ENCODE measurements at places on chromosomes 1 and 21.

- DNase-seq, result no peak
Measured at GRCh38 chr21:46393451-46393940, 65.2 kb upstream of the DIP2A start.

GRCh38 chr1:93995837-93996536 is 86.8 kb upstream of the GCLM start:
- no peak for DNase-seq

DNA sequence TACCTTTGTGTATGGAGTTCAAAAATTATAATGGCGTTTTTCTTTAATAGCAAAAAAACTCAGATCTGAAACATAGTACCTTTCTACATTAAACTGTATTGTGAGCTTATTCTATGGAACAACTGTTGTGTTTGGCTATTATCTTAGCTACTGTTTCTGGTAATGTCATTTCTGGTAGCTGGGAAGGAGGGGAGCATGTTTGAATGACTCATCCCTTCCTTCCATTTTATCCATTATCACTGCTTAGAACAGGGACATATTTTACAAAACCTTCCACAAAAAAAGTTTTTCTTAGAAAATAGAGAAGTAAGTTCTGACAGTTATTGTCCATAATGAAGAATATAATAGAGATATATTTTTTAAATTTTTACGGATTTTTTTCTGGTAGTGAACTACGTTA is 128.3 kb downstream of the NRDC start:
- DNase-seq, result no peak

DNA sequence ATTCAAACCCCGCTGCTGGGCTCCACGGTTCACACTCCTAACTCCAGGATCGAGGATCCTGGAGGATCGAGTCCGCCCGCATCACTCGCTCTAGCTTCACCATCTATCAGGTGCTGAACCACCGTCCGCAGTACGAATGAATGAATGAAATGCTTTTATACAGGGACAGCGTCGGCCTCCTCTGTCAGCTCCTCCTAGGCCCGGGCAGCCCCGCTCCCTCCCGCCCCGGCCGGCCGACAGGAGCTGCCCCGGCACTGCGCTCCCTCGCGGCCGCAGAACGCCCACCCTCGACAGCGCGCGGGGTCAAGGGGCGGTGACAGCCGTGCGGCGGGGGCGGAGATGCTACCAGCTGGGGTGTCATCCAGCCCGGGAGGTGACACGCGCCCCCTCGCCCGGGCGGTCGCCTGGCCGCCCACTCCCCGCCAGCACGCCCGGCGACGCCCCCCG is 520 bp downstream of the ZBTB17 start:
- peak; percentile 49 for DNase-seq

GRCh38 chr1:60068393-60069045 is 5.1 kb downstream of the C1orf87 start:
- no peak for DNase-seq

DNA sequence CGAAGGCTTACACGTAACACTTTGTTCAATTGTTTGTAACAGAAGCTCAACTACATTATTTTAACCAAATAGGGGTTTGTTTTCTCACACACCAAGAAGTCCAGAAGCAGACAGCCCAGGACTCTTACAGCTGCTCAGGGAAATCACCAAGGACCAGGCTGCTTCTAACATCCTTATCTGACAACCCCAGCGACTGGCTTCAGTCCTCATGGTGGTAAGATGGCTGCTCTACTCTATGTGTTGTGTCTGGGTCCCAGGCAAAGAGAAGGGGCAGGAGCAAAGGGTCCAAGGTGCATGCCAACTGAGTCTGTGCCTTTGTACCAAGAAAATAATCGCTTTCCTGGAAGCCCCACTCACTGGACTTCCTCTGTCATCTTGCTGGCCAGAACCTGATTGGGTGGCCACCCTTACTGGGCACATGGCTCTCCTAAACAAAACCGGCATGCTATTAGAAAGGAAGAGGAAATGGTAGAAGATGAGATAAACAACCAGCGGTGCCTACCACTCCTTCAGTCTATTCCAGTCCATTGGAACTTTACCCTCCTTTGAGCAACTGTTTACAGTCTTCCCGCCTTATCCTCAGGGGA is 34.1 kb upstream of the LRRC8D start:
- no peak for DNase-seq

GRCh38 chr1:231828182-231828920 is 201.8 kb downstream of the DISC1 start:
- DNase-seq, result no peak

- no peak for DNase-seq
Measured at GRCh38 chr1:155884031-155884960, 24.9 kb downstream of the SYT11 start.

- DNase-seq, result no peak
Measured at GRCh38 chr1:89563957-89564604, 39.5 kb downstream of the LRRC8B start.

DNA sequence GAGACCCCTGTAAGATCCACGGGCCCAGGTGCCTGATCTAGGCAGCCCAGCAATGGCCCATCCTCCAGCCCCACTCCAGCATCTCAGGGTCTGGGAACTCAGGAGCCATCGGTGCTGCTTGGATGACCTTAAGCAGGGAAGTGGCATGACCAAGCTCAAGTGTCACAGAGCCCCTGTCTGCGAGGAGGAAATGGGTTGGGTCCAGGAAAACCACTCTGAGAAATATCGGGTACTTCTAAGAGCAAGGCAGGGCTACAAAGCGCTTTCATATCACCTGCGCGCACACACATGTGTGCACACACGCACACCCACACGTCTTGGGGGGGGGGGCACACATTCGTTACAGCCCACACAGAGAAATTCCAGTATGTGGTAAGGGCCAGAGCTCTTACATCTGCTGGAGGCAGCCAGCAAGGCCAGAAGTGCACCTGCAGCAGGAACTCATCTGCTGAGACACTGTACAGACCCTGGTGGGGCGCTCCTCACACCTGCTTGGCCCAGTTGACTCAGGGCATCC is 32.6 kb upstream of the SPOCD1 start:
- no peak for DNase-seq

DNA sequence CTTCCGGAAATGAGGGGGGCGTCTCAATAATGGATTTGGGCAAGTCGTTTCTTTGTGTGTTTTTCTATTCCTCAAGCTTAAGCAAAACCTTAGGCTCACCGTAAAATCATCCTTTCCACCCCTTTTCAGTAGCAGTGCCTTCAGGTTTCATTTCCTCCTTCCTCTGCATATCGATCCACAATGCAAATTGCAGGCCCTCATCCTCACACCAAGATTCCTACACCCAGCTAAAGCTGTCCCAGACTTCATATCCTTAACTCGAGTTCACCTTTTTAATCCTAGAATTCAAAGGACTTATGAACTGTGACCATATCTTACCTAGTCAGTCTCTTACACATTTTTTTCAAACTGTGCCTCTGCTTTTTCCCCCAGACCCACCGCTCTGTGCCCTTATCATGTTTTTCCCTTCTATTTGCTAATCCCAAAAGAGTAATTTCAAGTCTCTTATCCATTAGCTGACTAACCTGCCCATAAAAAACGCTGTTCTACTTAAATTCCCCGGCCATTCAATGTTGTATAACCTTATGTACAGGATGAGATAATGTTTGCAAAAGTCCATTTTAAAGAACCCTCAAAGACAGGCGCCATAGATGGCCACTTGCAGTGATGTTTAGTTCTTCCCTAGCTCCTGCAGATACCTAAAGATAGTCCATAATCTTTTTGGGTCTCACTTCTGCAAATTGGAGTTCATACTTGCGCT is 1.5 kb downstream of the AKIRIN1 start:
- no peak for DNase-seq

DNA sequence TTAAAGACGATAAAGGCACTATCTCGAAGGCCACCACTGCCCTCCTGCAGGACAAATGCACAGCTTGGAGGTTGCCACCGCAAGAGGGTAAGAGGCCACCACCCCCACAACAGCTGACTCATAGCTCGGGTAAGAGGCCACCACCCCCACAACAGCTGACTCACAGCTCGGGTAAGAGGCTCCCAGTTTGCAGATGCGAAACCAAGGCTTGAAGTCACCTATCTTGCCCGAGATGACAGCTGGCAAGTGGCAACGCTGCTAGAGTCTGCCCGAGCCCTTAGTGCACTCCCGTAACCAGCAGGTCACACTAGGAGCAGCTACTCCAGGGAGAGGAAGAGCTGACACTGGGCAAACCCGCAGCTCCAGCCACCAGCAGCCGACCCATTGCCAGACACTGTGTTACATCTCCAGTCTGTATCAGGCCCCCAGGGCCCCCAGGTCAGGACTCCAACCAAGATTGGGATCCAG is 17.1 kb upstream of the SPSB1 start:
- peak; percentile 54 for DNase-seq

- DNase-seq, result no peak
Measured at GRCh38 chr1:77407738-77408375, 126.0 kb downstream of the AK5 start.

GRCh38 chr1:108533351-108534083 is 26.4 kb upstream of the EEIG2 start:
- DNase-seq, result no peak

DNA sequence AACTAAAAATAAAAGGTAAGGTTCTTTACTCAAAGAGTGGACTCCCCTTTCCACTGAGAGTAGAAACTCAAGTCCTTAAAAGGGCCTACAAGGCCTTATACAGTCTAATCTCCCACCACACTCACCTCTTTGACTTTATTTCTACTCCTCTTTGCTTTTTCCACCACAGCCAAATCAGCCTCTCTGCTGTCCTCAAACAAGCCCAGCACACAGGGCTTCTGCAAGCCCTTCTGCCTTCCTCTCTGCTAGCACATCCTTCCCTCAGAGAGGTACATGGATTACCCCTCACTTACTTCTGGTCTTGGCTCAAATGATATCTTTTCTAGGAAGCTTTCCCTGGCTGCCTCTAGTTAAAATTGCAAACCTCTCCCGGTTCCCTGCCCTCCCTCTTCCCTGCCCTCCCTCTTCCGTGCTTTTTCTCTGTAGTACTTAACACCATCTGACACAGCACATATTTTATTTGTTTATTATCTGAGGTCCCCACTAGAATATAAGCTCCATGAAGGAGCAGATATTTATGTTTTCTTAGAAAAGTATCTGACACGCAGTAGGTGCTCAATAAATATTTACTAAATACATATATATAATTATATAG is 1.7 kb downstream of the LYST start:
- no peak for DNase-seq

DNA sequence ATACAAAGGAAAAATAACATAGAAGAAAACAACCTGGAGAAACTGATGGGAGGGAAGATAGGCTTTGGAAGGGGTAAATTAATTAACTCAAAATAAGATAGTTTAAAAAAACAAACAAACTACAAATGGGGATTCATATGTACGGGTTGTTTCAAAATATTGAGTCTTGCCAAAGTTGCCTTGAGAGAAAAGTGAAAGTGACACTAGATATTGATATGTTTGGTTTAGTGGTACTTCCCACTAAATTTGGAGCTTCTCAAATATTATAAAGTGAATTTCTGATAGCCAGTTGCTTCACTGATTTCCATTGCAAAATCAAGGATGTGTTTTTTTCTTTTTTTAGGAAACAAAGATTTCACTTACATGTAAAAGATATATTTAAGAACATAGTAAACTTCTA is 149.5 kb upstream of the RUNX1 start:
- DNase-seq, result no peak

GRCh38 chr1:94228640-94229375 is 8.6 kb downstream of the ARHGAP29 start:
- no peak for DNase-seq

- no peak for DNase-seq
Measured at GRCh38 chr1:100699744-100700143, 19.8 kb upstream of the VCAM1 start.

- DNase-seq, result no peak
Measured at GRCh38 chr1:34847094-34847493, 12.5 kb downstream of the SMIM12 start.

GRCh38 chr1:57632401-57632800 is 208.5 kb upstream of the DAB1 start:
- DNase-seq, result no peak

DNA sequence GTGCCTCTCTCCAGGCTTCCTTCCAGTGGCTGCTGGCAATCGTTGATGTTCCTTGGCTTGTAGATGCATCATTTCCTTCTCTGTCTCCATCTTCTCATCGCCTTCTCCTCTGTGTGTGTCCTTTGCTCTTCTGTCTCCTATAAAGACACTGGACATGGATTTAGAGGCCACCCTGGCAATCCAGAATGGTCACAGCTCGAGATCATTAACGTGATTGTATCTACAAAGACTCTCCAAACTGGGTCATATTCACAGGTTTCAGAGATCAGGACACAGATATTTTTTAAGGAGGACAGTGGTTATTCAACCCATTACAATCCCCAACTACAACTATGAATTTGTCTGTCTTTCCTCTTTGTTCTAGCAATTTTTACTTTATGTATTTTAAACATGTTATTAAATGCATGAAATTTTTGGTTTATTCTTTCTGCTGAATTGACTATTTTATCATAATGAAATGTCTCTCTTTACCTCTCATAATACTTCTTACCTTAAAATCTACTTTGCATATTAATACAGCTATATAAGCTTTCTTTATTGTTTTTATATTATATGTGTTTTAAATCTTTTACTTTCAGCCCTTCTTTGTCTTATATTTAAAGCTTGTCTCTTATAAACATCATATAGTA is 22.8 kb downstream of the CR1 start:
- no peak for DNase-seq

DNA sequence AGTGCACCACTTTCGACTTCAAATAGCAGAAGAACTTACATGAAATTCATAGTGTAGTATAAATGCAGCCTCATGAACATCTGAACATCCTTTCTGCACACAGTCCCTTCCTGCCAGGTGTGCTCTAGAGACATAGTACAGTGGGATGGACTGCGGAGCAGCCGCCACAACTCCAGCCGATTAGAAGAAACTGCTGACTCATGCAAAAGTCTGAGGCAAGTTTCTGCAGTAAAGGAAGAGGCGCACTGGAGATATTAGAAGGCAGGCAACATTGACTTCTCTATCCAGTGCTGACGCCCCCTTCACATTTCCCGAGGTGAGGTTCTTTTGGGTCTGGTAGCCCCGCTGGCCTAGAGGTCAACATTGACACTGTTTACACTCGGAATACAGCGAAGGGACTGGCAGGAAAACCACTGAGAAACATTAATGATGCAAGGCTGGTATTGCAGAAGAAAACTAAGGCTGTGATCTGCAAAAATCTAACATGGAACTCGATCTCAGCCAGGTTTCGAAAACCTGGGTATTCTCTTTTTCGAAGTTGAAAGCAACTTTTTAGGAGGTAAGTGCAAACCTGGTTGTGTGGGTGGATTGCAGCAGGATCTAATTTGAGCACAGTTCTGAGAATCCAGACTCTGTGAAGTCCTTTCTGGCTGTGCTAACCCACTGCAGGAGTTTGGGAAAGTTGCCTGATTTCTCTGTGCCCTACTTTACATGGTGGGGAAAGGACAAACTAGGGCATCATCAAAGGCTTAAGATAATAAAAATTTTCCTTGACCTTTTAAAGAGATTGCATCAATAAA is 90.7 kb downstream of the CDC7 start:
- DNase-seq, result no peak

DNA sequence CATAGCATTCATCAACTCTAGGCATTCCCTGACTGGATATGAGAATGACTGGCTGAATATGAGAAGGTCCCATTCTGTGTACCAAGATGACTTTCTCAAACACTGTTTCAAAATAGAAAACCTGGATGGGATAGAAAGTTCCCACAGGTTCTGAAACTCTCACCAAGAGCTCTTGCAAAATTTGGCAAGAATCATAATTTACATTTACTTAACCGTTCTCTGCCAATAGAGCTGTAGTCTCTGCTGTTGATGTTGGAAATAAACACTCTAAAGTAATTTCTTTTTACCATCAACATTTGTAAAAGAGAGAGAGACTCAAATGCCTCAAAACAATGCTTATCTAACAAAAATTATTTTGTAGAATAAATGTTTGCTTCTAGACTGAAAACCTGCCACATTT is 221.1 kb downstream of the LMO4 start:
- no peak for DNase-seq
